ENCODE measurements at places on chromosomes 12 and 14.

DNA sequence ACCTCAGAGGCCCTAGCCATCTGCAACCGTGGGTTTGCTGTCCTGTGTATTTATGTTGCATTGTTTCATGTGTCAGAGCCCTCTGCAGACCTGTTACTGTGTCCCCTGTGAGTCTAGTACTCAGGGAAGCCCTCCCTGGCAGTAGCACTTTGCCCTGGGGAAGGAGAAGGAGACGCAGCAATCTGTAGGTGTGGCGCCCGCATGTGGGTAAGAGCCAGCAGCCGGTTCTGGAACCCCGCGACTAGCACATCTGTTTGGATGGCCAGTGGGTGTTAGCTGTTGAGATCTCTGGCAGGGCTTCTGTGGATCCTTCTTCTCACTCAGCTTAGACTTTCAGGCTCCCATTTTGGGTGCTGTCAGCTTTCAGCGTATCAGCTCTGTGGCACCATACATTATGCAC lies 57.0 kb downstream of the TECPR2 start:
- DNase-seq, result no peak

- no peak for DNase-seq
Measured at GRCh38 chr12:88895634-88896033, 315.4 kb upstream of the KITLG start.

DNA sequence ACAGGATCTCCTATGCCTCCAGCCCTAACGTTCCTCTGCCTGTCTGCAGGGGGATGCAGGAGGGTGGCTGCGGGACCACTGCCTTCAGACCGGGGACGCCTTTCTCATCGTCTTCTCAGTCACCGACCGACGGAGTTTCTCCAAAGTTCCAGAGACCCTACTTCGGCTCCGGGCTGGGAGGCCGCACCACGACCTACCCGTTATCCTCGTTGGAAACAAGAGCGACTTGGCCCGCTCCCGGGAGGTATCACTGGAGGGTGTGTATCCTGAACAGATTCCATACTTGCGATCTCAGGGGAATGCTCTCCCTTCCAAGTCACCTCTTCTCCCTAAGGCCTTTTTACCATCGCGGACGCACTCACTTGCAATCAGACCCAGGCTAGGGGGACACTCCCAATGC lies 3.0 kb downstream of the REM2 start:
- no peak for DNase-seq

DNA sequence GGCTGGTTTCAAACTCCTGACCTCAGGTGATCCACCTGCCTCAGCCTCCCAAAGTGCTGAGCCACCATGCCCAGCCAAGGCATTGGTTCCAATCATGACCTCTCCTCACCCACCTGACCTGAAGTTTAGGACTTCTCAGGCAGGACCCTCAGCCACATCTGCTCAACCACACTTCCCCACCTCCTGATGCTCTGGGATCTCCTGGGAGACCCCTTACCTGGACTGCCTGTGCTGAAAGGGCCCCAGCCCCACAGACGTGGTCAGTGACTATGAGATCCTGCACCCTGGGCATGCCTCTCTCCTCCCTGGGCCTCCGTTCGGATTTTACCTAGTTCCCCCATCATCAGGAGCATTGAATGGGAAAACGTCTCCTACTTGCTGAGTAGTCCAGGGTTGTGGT lies 18.0 kb downstream of the GSC start:
- no peak for DNase-seq

DNA sequence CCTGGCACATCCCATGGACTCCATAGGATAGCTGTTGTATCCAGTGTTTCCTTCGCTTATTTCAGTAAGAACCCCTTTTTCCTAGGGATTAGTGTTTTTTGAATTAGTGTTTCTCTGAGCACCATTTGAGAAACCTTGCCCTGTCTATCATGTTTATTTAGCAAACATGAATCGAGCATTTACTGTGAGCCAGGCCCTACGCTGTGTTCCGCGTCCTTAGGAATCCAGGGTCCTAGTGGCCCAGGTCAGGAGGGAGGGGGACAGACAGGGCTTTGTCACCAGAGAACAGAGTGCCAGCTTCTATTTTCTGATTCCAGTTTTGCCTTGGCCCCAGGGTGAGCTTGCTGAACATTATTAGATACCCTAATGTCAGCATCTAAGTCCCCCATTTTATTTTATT lies 2.5 kb downstream of the TEAD4 start:
- no peak for DNase-seq

- no peak for DNase-seq
Measured at GRCh38 chr12:22339691-22340090, 5.2 kb upstream of the ST8SIA1 start.

DNA sequence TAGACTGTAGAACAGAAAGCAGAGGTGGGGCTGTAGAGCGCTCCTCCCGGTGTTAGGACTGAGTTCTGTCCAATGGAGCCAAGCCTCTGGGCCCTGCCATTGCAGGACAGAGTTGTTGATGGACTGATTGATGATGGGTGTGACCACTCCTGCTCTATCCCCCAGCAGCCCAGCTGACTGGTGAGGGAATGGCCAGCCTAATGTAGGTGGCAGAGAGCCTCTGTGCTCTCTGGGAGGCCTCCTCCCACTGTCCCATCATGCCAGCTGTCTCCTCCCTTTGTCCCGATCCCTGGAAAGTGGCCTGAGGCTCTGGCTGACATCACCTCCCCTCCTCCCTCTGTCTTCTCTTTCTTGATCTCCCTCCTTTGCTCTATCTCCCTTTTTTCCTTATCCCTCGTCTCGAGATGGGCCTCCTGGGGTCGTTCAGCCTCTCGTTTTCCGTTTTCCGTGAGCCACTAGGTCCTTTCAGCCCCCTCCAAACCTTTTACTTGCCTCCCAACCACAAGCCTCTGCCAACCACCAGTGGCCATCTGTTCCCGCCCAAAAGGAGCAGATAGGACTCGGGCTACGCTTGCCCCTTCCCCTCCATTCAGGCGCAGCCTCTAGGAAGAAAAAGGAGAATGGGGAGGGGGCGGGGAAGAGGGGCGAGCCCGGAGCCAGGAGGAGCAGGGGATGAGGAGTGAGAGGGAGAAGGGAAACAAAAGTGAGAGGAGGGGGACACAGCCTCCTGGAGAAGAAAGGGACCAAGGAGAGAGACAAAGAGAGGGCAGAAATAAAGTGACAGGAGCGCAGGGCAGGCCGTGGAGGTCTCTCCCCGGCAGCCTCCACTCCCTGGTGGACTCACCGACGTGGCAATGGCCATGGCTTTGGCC lies 572 bp downstream of the EFS start:
- DNase-seq, result no peak

- DNase-seq, result no peak
Measured at GRCh38 chr12:58156697-58157096, 215.3 kb downstream of the ATP23 start.

GRCh38 chr12:27981874-27982273 lies 9.3 kb upstream of the PTHLH start:
- DNase-seq, result no peak

DNA sequence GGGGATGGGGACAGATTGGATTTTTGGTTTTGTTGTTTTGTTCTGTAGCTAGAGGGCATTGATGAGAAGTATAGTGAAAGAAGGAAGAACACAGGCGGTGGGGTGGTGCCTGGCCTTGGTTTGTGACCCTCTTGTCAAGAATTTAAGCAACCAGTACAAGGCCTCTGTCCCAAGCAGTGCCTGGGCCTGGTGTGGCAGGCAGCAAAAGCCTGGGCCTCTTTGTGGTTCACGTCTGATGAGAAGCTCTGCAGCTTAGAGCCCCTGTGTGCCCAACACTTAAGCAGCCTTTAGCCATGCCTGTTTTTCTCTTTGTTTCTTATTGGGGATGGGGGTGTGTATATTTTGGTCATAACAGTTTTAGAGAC lies 98.0 kb downstream of the PPP2R5C start:
- DNase-seq, result no peak

DNA sequence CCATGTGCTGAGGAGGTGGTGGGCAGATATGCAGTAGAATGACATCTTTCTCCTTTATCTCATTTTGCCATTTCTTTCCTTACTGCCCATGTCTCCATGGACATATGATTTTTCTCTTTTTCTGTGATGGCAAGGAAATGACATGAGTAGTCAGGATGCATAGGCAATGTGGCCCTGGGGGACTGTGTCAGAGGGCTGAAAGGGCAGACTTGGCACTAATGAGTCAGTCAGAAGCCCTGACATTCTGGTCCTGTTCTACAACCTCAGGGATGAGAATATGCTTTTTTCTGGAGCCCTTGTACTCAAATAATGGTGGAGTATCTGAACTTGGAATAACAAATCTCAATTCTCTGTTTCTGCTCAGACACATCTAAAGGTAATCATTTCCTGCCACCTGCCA lies 167.8 kb downstream of the TMEM117 start:
- DNase-seq, result no peak

- DNase-seq, result no peak
Measured at GRCh38 chr14:91252871-91253794, 8.6 kb upstream of the GPR68 start.

- no peak for DNase-seq
Measured at GRCh38 chr12:109988903-109989302, 7.3 kb downstream of the GIT2 start.

DNA sequence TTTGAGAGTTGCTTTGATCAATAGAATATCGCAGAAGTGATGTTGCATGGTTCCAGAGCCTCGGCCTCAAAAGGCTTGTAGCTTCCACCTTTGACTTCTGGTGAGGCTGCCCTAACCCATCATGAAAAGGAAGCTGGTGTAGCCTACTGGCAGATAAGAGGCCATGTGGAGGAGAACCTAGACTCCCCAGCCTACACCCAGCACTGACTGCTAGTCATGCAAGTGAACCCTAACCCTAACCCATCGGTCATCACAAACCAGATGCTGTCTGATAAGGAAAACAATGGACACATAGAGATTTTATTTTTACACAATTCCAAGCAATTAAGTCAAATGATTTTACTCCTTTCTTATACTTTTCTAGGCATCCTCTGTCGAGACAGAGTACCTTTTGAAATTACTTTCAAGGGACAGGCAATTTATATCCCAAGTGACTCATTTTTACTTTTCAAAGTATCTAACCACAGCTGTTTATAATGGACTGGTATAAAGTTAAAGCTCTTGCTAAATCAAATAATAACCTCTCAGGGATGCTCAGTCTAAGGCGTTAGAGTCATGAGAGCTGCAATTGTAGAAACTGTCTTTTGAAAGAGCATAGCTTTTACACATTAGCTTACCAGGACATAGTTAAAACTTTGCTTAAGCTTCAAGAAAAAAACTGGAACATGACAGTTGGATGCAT lies 17.6 kb downstream of the PTPRB start:
- no peak for DNase-seq

DNA sequence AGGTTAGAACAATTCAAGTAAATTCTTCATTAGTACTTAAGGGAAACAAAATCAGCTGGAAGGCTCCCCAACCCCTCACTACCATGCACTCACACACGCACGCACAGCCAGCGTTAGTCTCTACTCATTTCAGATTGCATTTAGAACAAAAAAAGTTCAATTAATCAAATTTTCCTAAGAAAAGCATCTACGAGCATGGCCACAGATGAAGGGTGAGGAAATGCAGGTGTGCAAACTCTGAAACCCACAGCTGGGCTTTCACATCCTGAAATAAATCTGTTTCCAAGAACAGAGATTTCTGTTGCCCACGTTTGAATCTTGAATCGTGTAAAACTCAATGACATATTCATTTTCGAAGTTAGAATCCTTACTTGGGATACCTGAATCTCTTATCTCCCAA lies 62.6 kb downstream of the SEL1L start:
- no peak for DNase-seq

- no peak for DNase-seq
Measured at GRCh38 chr12:51187370-51187987, 14.5 kb upstream of the TFCP2 start.

- no peak for DNase-seq
Measured at GRCh38 chr12:2338991-2339431, 286.2 kb downstream of the CACNA1C start.

GRCh38 chr12:117365049-117365616 lies 3.7 kb upstream of the NOS1 start:
- DNase-seq, result no peak

GRCh38 chr14:105503296-105503640 lies 12.2 kb downstream of the TEDC1 start:
- no peak for DNase-seq

GRCh38 chr14:30115756-30116155 lies 188.1 kb upstream of the PRKD1 start:
- no peak for DNase-seq

GRCh38 chr14:73645248-73645610 lies 443 bp downstream of the DNAL1 start:
- DNase-seq, result no peak

DNA sequence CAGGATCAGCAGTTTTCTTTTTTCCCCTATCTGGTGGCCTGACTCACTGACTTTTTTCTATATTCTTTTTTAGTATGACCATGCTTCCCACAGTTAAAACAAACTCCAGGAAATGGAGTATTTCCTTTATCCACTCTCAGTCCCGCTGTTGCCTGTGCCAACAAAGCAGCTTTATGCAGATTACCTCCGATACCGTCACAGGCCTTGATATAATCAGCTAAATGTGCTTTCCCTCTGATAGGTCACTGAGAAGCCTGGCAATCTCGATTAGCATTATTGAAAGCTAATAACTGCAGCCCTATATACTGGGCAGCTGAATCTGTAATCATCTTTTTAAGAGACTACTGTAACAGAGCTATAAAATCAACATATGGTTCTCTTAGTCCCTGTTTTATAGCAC lies 243.6 kb downstream of the KIF21A start:
- no peak for DNase-seq

GRCh38 chr12:109915171-109916040 lies 15.3 kb downstream of the TCHP start:
- no peak for DNase-seq

GRCh38 chr14:68195126-68195525 lies 375.5 kb downstream of the RAD51B start:
- DNase-seq, result no peak

- no peak for DNase-seq
Measured at GRCh38 chr12:123598522-123598921, 3.4 kb upstream of the DDX55 start.

DNA sequence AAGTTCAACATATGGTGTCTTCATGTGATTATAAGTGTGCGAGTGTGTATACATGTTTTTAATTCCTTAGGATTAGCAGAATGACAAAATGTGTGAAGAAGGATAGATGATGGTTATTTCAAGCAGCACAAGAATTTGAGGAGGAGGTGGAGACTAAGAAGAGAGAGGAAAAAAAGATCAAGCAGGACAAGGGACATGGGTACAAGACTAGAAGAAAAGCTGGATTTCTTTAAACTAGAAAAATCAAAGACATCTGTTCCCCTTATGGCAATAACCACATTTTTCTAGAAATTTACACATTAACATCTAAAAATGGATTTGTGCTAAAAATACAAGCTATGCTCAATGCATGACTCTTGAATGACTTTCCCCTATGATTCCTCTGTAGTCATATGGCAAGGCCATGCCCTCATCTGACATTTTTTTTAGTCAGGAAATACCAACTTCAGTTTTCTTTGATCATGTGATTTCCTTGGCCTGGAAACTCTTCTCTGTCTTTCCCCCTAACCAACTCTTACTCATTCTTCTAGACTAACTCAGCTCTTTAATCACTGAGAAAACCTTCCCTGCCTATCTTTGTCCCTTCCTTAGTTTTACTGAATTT lies 435.8 kb downstream of the NRXN3 start:
- DNase-seq, result no peak

Measured in hematopoietic multipotent progenitor cell treated with erythropoietin and hydrocortisone succinate and interleukin-3 and kit ligand, for 8 days (in vitro differentiated cells).